ENCODE measurements at places on chromosomes 13 and 19. TPM values are rescaled to one million over a fixed set of nuclear protein-coding genes. Genes with fewer than 3 reads are reported as not detected.
A peak's percentile ranks its signal among the peaks of the same experiment; 100 is the strongest.

The SIAH3 gene
- polyA plus RNA-seq: not detected

The GPR12 gene
- not detected for polyA plus RNA-seq

The ZNF544 gene
- polyA plus RNA-seq: 26.4 TPM

The ZNF723 gene
- polyA plus RNA-seq: not detected

The ZNF626 gene
- 9.0 TPM for polyA plus RNA-seq

The ZNF709 gene
- polyA plus RNA-seq: 1.4 TPM

GRCh38 chr19:40235238-40236025 lies 8.9 kb upstream of the CCNP start:
- no peak for DNase-seq

GRCh38 chr19:41872775-41873647 lies 4.1 kb upstream of the CD79A start:
- no peak for DNase-seq

- DNase-seq: no peak
These were observed 40.0 kb downstream of the UNC13A start for GRCh38 chr19:17648097-17648660.

GRCh38 chr19:4521170-4521887 lies 3.0 kb upstream of the PLIN4 start:
- no peak for DNase-seq

DNA sequence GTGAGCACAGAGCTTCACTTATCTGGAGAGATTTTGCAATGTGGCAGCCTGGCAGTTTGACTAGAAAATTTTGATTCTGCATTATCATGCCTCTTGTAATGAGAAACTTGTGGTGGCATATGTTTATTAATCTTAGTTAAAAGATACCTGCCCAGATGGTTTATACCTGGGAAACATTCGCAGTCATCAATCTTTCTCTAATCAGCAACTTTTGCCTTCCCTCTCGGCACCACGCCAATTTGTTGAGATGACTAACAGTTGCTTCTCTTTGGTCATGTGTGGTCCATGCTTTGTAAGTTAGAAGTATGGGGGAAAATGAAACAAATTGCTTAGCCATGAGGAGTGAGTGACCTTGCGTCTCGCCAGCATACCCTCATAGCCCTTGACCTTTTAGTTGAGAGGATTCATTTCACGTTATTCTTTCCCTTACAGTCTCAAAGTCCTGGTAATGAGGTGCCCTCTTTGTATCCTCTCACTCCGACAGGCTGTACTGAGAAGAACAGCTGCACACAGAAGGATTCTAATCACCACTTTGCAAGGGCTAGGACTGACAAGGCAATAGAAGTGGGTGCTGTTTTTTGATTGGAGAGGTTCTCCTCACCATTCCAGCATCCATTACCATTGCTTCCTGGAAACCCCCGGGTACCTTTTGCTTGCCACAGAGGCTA lies 201.4 kb downstream of the OXGR1 start:
- DNase-seq: no peak

- no peak for DNase-seq
These were observed 25.7 kb downstream of the COL4A2 start for GRCh38 chr13:110332750-110333149.

GRCh38 chr13:24274452-24275021 lies 34.8 kb upstream of the C1QTNF9 start:
- DNase-seq: peak; percentile 21

All from AG04450 (cell line).